ENCODE measurements at places on chromosomes 12 and 14.

DNA sequence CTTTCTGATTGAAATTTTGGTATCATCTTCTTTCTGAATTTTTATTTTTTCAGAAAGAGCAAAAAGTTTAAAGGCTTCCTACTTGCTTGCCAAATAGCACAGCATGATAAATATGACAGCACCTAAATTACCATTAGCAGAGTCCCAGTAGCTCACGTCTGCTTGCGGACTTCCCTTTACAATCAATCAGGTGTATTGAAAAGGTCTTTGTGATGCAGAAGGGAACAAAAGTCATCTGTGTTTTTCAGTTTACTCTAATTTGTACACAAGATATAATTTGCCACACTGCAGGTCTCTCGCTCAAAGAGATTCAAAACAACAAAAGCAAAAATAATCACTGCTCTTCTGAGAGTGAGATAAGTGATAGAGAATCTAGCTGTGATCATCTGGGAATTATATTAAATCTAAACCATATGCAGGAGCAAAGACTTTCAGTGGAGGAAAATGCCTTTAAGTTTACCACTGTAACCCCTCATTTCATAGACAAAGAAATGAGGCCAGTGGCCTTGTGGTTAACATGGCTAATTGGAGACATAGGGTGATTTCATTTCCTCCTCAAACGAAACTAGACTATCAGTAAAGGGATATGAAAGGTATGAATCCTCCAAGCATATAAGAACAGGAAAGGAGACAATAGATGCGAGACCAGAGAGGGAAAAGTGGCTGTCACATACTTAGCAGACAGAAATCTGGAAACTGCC lies 240.8 kb upstream of the TMPO start:
- DNase-seq, result no peak

DNA sequence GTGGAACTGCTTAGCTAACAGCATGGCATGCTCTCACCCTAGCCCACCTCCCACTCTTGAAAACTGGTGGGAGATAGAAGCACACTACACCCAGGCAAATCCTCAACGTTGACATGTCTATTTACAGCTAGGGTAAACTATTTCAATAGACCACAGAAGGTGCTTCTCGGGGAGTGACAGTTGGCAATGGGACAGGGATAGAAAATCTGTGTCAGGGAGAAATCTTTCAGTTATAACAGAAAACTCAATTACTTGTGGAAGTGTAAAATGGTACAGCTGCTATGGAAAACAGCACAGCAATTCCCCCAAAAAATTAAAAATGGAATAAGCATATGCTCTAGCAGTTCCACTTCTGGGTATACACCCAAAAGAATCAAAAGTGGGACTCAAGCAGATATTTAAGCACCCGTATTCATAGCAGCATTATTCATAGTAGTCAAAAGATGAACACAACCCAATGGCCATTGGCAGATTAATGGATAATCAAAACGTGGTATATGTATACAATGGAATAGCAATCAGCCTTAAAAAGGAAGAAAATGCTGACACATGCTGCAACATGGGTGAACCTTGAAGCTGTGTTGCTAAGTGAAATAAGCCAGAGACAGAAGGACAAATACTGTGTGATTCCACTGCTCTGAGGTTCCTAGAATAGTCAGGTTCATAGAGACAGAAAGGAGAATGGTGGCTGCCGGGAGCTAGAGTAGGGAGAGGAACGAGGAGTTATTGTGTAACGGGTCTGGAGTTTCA lies 92.5 kb downstream of the STAB2 start:
- no peak for DNase-seq

GRCh38 chr12:113987261-113988063 lies 21.3 kb upstream of the RBM19 start:
- DNase-seq, result no peak

- DNase-seq, result no peak
Measured at GRCh38 chr12:66059666-66060065, 70.9 kb downstream of the LLPH start.

- DNase-seq, result no peak
Measured at GRCh38 chr14:68576031-68576430, 216.8 kb downstream of the ZFP36L1 start.

GRCh38 chr14:24253936-24254335 lies 9.0 kb downstream of the TGM1 start:
- DNase-seq, result no peak

DNA sequence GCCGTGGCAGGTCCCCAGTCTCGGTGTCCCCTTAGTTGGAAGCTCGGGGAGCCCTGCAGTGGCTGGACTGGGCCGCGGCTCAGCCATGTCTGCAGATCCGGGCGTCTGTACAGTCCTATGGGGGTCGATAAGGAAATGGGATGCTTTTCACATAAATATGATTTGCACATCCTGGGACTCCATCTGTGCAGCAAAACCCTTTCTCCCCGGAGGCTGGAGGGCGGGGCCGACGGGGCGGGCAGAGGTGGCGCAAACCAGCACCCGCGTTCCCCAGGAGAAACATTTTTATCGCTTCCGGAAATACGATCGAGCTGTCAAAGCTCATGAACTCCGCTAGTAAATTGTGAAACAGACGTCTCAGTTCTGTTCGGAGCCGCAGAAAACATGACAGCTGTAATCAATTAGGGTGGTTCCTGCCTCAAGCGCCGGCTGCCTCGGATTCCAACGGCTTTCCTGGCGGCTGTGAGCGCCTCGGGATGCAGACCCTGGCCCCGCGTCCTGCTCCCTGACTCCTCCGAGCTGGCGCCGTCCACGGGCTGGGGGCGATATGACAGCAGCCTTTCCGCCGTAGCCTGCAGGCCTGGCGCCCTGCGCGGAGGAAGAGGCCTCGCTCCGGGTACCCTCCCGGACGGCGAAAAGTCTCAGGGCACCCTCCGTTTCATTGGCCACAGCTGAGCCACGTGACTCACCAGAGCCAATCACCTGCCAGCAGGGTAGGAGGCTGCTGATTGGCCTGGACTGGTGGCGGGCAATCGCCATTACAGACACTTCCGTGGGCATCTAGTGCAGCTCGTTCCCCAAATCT lies 23.0 kb downstream of the DIO3 start:
- DNase-seq, result no peak

- no peak for DNase-seq
Measured at GRCh38 chr14:74879427-74880182, 2.1 kb upstream of the DLST start.

- DNase-seq, result no peak
Measured at GRCh38 chr14:36570065-36570464, 12.3 kb downstream of the NKX2-8 start.

GRCh38 chr14:44027397-44027796 lies 479.7 kb downstream of the FSCB start:
- no peak for DNase-seq

DNA sequence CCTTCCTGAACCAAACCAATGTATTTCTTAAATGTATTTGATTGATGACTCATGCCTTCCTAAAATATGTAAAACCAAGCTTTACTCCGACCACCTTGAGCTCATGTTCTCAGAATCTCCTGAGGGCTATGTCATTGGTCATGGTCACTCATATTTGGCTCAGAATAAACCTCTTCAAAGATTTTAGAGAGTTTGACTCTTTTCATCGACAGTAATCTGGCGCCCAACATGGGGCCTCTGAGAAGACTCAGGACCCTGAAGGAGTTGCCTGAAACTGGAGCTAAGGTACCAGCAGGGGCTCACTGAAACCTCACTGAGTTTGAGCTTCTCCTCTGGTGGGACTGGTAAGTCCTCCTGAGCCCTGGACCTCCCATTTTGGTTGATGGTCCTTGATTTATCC lies 17.2 kb upstream of the PSMC1 start:
- no peak for DNase-seq

- DNase-seq, result no peak
Measured at GRCh38 chr14:89793367-89793716, 161.2 kb downstream of the EFCAB11 start.

DNA sequence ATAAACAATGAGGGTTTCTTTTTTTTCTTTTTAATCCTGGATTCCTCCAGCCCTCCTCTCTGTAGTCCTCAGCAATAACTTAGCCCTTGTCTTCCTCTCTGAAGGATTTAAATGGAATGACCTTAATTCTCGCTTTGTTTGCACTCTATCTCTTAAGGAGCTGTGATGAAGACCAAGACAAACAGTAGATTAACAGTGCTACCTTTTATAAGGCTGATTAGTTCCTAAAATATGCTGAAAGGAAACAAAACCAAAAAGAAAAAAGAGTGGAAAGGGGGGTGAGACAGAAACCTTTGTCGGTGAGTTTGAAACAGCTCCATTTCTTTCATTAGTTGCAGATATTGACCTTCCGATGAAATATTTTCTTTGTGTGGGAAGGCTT lies 38.7 kb upstream of the PTCSC3 start:
- no peak for DNase-seq

- DNase-seq, result no peak
Measured at GRCh38 chr14:72451054-72451972, 442.6 kb downstream of the DPF3 start.

- DNase-seq, result no peak
Measured at GRCh38 chr12:89642959-89643358, 65.7 kb downstream of the ATP2B1 start.

DNA sequence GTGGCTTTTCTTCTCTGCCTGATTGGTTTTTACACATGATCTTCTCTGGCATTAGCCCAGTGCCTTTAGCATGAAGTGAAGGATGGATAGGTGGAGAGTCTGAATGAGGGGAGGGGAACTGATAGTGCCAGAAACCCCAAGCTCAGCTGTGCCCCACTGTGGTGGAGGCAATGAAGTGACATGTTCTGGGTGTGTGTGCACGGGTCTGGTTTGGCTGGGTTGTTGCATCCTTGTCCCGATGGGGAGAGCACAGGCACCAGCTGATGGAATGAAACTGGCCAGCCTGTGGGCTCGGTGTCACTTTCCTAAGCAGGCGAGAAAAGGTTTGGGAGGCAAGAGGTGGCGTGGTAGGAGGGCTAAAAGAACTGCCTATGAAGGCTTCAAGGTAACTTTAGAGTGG lies 65.3 kb downstream of the CACNA1C start:
- DNase-seq, result no peak

GRCh38 chr14:33661101-33661500 lies 289.8 kb downstream of the EGLN3 start:
- DNase-seq, result no peak

- no peak for DNase-seq
Measured at GRCh38 chr14:65280653-65281052, 131.9 kb upstream of the FUT8 start.

DNA sequence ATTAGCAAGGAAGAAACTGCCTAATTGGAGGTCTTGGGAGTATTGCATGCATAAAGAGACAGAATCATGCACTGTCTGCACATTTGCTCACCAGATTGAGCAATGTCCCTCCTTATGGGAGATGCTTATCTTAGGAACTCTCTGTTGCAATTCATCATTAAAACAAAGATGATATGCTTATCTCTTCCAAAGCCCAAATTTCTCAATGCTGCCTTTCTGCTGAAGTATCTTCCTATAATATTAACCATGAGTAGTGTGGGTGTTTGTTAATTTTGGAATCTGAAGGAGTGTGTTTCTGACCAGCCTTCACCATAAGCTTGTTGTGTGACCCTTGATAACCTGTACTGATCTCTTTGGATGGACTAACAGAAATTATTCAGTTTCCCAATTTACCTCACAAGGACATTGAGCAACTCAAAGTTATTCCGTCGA lies 1257.6 kb upstream of the FLRT2 start:
- DNase-seq, result no peak

- DNase-seq, result no peak
Measured at GRCh38 chr12:95788637-95789036, 1.9 kb downstream of the NTN4 start.

DNA sequence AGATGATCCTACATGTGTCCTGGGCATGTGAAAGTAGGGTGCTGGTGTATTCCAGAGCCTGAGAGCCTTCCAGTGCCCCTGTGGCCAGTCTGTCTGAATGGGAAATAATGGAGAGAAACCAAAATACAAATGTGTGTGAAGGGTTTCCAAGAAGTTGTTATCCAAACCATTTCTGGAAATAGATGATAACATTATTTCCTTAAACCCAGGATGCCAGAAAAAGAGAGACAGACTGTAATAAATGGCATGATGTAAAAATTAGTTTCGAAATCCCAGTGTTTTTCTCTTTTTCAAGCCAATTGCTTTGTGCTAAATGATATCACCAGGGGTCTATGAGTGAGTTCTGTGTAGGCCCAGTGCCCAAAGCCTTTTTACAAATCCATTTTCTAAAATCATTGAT lies 175.3 kb downstream of the PHLDA1 start:
- no peak for DNase-seq

DNA sequence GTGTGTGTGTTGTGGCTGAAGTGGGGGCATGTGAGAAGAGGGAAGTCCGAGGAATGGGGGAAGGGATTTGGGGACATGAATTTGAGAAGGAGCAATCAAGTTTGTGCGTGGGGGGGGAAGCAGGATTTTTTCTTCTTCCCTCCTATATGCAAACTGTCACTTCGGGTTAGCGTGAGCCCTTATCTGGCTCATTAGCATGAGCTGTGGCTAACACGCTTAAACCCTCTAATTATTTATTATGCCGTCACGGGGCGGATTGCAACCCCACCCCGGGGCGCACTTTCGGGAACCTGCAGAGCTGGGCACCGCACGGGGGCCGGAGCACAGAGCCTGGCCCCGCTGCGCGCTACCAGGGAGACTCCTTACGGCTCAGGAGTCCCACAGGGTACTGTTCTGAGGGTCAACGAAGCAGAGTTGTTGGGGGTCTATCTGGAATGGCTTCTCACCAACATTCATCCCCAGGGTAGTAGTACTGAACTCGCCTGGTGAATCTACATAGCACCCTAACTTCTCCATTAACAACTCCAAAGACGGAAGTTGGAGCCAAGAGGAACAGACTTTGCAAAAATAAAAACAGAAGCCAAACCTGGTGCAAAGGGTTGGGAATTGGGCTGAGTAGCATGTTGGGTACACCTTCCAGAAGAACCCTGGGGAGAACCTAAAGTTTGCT lies 6.4 kb upstream of the ASCL1 start:
- DNase-seq, result no peak

- DNase-seq, result no peak
Measured at GRCh38 chr12:110039085-110039807, 9.1 kb downstream of the C12orf76 start.

DNA sequence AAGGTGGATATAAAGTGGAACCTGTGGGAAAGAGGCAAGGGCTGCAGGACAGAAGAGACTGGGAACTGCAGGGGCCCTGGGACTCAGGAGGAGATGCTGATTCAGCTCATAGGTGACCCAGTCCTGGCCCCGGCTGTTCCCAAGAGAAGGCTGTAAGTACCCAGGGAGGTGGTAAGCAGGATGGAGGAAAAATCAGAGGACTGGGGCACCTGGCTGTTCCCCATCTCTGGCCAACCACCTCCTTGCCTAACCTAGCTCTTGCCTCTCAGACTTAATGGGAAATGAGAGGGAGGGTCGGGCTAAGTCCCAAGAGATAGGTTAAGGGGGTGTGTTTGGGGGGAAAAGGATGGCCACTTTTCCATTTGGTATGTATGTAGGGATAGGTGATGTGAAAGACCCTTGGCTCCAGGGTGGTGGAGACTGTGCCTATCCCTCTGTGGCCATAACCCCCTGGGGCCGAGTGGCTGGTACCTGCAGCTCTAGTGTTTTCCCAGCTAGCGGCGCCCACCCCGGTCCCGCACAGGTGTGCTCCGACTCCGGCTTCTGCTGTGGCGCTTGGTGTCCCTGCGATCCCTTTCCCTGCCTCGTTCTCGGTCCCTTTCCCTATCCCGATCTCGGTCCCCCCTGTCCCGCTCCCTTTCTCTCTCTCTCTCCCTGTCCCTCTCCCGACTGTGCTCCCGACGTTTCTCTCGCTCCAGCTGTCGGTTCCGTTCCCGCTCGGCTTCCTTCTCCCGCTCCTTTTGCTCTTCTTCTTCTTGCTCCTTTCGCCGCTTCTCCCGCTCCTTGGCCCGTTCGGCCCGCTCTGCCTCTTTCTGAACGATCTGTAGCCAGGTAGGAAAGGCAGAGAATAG lies 1.6 kb upstream of the CDH24 start:
- DNase-seq, result no peak
